ENCODE measurements at places on chromosomes 16 and 17.

GRCh38 chr16:18834864-18835263, 33.5 kb upstream of the ARL6IP1 start:
- H3K4me1 ChIP-seq, result peaks cover 12% of the 10 kb centered on the region
- no peaks in the 10 kb centered on the region for H3K27me3 ChIP-seq
- DNase-seq, result peak; percentile 29
- no peak overlapping the region for H3K27ac ChIP-seq
- no peak overlapping the region for H3K4me3 ChIP-seq

DNA sequence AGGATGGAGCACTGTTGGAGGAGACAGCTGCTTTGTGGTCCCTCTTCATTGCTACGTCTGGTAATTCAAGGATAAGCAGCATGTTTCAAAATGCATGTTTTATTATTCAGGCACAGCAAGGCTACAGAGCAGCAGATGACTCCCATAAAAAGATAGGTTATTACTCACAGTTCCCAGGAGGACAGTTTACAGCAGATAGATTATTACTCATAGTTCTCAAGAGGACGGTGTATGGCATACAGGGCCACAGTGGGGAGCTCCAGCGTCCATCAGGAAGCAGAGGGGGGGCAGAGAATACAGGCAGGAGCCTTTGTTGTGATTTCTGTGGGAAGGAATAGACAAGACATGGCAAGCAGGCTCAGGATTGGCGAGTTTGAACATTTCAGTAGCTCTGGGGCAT, 72.9 kb downstream of the DNAH9 start:
- DNase-seq, result peak; percentile 84
- H3K4me1 ChIP-seq, result no peaks in the 10 kb centered on the region
- no peaks in the 10 kb centered on the region for H3K36me3 ChIP-seq
- H3K27ac ChIP-seq, result no peak overlapping the region
- no peaks in the 10 kb centered on the region for H3K27me3 ChIP-seq

GRCh38 chr17:6374271-6374691, 60.6 kb downstream of the AIPL1 start:
- peaks cover 10% of the 10 kb centered on the region for H3K27me3 ChIP-seq
- H3K4me1 ChIP-seq, result no peaks in the 10 kb centered on the region
- no peak for DNase-seq
- H3K4me3 ChIP-seq, result no peak overlapping the region

GRCh38 chr16:84228256-84228838, 11.5 kb downstream of the KCNG4 start:
- no peak overlapping the region for H3K4me3 ChIP-seq
- H3K27ac ChIP-seq, result no peak overlapping the region
- H3K27me3 ChIP-seq, result peaks cover 4% of the 10 kb centered on the region
- no peaks in the 10 kb centered on the region for H3K4me1 ChIP-seq
- DNase-seq, result no peak

DNA sequence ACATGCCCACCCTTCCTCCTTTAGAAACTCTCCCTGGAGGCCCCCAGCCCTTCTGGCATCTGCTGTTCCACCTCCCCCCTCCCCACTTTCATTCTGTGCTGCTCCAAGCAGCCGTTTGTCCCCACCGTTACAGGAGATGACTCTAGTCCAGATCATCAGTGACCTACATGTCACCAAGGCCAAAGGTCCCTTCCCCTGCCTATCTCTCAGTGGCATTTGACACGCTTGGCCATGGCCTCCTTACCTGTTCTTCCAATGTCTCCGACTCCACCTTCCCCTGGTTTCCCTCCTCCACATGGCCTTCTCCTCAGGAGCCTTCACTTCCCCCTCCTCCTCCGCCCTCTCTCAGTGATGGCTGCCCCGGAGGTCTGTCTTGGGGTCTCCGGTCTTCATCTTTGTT, 9.4 kb downstream of the TMEM92 start:
- peaks cover 31% of the 10 kb centered on the region for H3K4me1 ChIP-seq
- DNase-seq, result no peak
- H3K27ac ChIP-seq, result no peak overlapping the region
- H3K4me3 ChIP-seq, result no peak overlapping the region

DNA sequence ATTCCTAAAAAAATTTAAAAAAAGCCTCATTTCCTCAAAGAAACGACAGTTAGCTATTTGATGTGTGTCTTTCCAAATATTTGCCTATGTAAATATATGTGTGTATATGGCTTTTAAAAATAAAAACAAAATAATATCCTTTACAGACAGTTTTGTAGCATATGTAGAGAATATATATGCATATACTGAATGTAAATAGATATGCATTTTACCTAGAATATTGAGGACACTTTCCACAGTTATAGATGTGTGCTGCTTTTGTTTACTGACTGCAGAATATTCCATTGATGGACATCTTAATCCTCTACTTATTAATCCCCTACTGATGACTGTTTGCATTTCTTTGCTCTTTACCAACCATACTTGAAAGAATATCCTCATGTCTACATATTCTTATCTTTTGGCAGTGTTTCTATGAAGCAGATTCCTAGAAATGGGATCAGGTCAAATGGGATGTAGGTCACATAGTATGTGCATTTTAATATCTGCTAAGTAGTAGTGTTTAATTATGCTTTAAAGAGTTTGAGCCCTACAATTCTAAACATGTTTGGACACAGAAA, 3.3 kb downstream of the CCL3L1 start:
- no peaks in the 10 kb centered on the region for H3K4me1 ChIP-seq
- no peaks in the 10 kb centered on the region for H3K36me3 ChIP-seq
- no peak for DNase-seq
- H3K4me3 ChIP-seq, result no peak overlapping the region

DNA sequence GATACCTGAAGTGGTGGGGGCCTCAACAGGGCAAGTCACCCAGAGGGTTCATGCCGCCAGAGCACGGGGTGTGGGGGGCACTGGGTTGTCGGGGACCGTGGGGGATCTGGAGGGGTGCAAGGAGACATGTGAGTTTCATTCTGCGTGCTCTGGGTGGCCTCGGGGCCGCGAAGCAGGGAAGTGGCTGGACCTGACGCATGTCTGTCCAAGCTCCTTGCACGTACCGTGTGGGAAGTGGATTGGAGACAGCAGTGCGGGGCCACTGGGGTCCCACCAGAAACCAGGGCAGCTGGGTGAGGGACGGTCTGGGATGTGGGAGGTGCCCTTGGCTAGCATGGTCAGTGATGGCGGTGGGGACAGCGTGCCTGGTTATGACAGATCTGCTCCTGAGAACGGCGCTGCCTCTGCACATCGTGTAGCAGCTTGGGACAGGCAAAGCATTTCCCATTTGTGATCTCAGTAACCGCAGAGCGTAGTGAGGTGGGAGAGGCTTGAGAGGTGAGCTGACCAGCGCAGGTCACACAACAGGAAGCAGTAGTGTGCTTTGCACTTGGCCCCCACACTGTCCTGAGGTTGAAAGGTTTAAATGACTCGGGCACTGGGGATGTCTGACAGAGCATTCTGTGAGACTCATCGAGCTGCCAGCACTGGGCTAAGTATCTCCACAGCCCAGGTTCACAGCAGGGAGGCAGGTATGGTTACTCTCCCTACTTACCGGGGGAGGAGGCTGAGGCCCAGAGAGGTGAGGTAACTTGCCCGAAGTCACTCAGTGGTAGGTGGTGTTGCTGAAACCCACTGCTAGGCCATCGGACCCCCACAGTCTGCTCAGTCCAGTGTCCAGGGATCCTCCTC, 114.4 kb downstream of the SOCS1 start:
- H3K36me3 ChIP-seq, result no peaks in the 10 kb centered on the region
- H3K4me3 ChIP-seq, result no peak overlapping the region
- no peak overlapping the region for H3K27ac ChIP-seq
- peaks cover 34% of the 10 kb centered on the region for H3K4me1 ChIP-seq

- H3K4me1 ChIP-seq, result no peaks in the 10 kb centered on the region
- H3K4me3 ChIP-seq, result no peak overlapping the region
- H3K27me3 ChIP-seq, result no peaks in the 10 kb centered on the region
- H3K36me3 ChIP-seq, result no peaks in the 10 kb centered on the region
Observed at GRCh38 chr17:2560658-2561057, 32.8 kb upstream of the PAFAH1B1 start.

DNA sequence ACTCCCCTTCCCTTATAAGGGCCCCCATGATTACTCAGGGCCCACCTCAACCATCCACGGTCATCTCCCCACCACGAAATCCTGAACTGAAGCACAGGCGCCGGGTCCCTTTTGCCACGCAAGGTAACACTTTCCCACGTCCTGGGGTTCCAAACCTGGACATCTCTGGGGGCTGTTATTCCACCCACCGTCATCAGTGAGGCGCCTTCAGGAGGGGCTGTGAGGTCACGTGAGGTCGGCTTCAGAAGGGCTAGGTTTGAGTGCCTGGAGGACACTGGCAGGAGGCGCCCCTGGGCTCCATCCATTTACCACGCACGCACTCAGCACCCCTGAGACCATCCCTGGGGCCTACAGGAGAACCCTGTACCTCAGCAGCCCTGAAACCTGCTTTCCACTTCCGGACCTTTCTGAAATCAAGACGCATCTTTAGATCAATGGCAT, 4.1 kb downstream of the CD2BP2 start:
- no peaks in the 10 kb centered on the region for H3K27me3 ChIP-seq
- H3K36me3 ChIP-seq, result peaks cover 38% of the 10 kb centered on the region
- peaks cover 13% of the 10 kb centered on the region for H3K4me1 ChIP-seq
- no peak overlapping the region for H3K4me3 ChIP-seq
- H3K27ac ChIP-seq, result no peak overlapping the region
- no peak for DNase-seq

GRCh38 chr17:78759969-78760352, 22.1 kb downstream of the CYTH1 start:
- H3K4me1 ChIP-seq, result peaks cover 18% of the 10 kb centered on the region
- no peaks in the 10 kb centered on the region for H3K27me3 ChIP-seq
- no peak overlapping the region for H3K27ac ChIP-seq
- H3K4me3 ChIP-seq, result no peak overlapping the region
- H3K36me3 ChIP-seq, result no peaks in the 10 kb centered on the region

DNA sequence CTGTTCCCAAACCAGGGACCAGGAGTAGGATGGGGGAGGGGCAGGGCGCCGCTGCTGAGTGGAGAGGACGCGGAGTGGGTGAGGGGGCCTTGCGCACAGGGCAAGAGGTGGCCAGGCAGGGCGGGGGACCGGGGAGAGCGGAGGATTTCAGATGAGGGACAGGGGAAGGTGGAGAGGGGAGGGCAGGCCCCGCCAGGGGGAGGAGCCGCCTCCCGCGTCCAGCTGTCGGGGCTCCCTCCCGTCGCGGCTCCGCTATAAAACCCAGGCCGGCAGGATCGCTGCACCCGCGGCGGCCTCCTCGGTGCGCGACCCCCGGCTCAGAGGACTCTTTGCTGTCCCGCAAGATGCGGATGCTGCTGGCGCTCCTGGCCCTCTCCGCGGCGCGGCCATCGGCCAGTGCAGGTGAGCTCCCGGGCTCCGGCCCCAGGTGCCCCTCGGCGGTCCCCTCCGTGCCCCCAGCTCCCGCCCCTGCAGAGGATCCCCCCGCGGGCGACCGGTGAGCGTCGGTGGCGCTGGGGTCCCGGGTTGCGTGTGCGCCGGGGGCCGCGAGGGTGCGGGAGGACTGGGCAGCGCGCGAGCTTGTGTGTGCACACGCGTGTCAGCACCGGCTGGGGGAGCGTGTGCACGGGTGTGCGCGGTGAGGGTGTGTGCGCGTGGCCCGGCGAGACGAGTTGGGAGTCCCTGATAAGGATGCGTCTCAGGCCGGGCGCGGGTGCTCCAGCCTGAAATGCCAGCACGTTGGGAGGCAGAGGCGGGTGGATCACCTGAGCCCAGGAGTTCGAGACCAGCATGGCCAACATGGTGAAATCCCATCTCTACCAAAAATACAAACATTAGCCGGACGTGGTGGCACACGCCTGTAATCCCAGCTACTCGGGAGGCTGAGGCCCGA, at the start of gene CA4:
Gene CA4, plus strand, starts transcription at position 283 of the 892 bp plus-strand sequence. Its CDS starts 62 bp downstream, at position 345.
- H3K27ac ChIP-seq, result no peak within 1 kb of the TSS
- peaks cover 48% of the 10 kb centered on the region for H3K27me3 ChIP-seq

GRCh38 chr16:67036323-67036741, 7.4 kb downstream of the CBFB start:
- no peak overlapping the region for H3K4me3 ChIP-seq

DNA sequence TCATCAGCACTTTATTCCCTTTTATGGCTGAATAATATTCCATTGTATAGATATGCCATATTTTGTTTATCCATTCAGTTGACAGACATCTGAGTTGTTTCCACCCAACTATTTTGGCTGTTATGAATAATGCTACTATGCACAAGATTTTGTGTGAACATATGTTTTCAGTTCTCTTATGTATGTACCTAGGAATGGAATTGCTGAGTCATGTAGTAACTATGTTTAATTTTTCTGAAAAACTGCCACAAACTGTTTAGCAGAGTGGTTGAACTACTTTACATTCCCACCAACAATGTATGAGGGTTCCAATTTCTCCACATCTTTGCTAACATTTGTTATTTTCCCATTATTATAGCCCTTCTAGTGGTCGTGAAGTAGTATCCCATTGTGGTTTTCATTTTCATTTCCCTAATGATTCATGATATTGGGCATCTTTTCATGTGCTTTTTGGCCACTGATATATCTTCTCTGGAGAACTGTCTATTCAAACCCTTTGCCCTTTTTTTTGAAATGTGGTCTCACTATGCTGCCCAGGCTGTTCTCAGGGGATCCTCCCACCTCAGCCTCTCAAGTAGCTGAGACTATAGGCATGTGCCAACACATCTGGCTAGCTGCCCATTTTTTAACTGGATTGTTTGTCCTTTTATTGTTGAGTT, 26.3 kb downstream of the SMURF2 start:
- no peak overlapping the region for H3K27ac ChIP-seq
- no peaks in the 10 kb centered on the region for H3K27me3 ChIP-seq
- H3K36me3 ChIP-seq, result no peaks in the 10 kb centered on the region
- no peak overlapping the region for H3K4me3 ChIP-seq
- DNase-seq, result no peak

GRCh38 chr17:4974115-4974670, 6.6 kb upstream of the SPAG7 start:
- no peak for DNase-seq
- no peaks in the 10 kb centered on the region for H3K27me3 ChIP-seq
- H3K27ac ChIP-seq, result no peak overlapping the region
- peaks cover 7% of the 10 kb centered on the region for H3K36me3 ChIP-seq
- no peak overlapping the region for H3K4me3 ChIP-seq
- peaks cover 2% of the 10 kb centered on the region for H3K4me1 ChIP-seq

DNA sequence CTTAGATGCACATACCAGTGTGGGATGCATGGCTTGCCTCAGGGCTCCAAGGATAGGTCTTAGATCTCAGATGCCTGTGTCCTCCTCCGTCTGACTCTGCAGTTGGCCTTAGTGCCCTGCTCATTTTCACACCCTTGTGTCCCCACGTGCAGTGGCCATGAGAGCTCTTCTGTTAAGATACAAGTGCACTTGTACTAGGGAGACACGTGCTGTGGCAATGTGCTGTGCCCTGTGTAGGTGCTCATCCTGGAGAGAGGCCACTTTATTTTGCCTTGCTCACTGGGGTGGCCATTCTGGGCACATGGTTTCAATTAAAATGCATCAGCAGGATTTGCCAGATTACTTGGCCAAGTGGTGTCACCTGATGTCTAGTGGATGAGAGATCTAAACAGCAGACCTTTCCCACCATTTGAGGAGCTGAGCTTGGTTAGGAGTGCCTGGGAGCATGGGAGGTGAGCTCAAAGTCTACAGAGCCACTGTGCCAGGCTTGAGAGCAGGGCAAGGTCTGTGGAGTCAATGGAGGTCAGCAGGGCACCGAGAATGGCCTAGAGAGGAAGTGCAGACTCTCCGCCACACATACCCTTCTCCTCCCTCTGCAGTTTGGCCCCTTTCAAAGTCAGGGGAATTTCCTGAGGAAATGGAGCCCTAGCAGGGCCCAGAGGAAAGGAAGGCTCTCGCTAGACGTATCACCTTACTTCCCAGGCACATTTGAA, 25.2 kb upstream of the SMPD3 start:
- H3K4me3 ChIP-seq, result no peak overlapping the region
- no peak overlapping the region for H3K27ac ChIP-seq
- no peaks in the 10 kb centered on the region for H3K27me3 ChIP-seq
- H3K36me3 ChIP-seq, result no peaks in the 10 kb centered on the region

All from A673 (cell line).